ENCODE measurements at places on chromosomes 4 and X. TPM values are rescaled to one million over a fixed set of nuclear protein-coding genes. Genes with fewer than 3 reads are reported as not detected.
A peak's percentile ranks its signal among the peaks of the same experiment; 100 is the strongest.

The TMEM150C gene
- 0.36 TPM for total RNA-seq

The DGKK gene
- 0.11 TPM for total RNA-seq

The RNF4 gene
- 89.0 TPM for total RNA-seq

The KIF4A gene
- total RNA-seq, result 53.5 TPM

The CENPVL1 gene
- total RNA-seq, result 0.34 TPM

The RTL5 gene
- total RNA-seq, result 0.18 TPM

The SYP gene
- total RNA-seq, result 7.6 TPM

The UGT2A1 gene
- total RNA-seq, result not detected

- no peak for DNase-seq
These were observed 33.3 kb upstream of the ETNPPL start for GRCh38 chr4:108796173-108796572.

- no peak for DNase-seq
These were observed 34.5 kb upstream of the PPM1K start for GRCh38 chr4:88318751-88319350.

GRCh38 chr4:126038502-126039144, 723.9 kb downstream of the FAT4 start:
- DNase-seq, result no peak

- DNase-seq, result peak; percentile 29
These were observed at the start of gene INPP4B for GRCh38 chr4:142846108-142846728. Gene INPP4B (minus strand): TSS chr4:142846301.

GRCh38 chr4:54165011-54165410, 64.1 kb upstream of the PDGFRA start:
- DNase-seq, result peak; percentile 13

DNA sequence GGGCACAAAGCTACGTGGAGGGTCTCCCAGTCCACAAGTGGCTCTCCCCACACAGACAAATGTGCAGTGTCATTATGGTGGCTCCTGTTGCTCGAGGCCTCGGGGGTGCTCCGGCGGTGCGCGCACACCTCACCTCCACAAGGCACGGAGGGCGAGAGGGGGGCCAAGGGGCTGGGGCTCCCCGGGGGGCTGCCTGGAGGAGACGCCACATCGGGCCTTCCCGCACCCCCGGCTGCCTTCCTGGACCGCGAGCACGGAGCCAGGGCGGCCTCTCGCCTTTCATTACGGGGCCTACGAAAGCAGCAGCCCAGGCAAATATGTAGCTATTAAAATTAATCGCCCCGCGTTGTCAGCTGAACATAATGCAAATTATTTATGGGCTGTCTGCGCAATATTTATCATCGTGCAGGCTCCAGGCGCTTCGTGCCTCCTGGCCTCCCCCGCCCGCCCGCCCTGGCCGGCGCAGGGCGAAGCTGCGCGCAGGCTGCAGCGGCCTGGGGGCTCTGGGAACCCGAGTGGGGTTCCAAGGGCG, 70.8 kb upstream of the BCOR start:
- no peak for DNase-seq

GRCh38 chrX:39261446-39262147, 460.3 kb downstream of the MID1IP1 start:
- DNase-seq, result peak; percentile 85

DNA sequence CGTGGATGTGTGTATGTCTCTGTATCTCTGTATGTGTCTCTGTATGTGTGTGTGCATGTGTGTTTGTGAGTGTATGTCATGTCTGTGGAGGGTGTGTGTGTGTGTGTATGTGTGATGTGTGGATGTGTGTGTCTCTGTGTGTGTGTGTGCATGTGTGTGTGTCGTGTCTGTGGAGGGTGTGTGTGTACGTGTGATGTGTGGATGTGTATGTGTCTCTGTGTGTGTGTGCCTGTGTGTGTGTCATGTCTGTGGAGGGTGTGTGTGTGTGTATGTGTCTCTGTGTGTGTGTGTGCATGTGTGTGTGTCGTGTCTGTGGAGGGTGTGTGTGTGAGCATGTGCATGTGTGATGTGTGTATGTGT, 51.6 kb upstream of the ADRA2C start:
- DNase-seq, result no peak

GRCh38 chr4:185912779-185913178, 100.8 kb upstream of the SORBS2 start:
- DNase-seq, result no peak

DNA sequence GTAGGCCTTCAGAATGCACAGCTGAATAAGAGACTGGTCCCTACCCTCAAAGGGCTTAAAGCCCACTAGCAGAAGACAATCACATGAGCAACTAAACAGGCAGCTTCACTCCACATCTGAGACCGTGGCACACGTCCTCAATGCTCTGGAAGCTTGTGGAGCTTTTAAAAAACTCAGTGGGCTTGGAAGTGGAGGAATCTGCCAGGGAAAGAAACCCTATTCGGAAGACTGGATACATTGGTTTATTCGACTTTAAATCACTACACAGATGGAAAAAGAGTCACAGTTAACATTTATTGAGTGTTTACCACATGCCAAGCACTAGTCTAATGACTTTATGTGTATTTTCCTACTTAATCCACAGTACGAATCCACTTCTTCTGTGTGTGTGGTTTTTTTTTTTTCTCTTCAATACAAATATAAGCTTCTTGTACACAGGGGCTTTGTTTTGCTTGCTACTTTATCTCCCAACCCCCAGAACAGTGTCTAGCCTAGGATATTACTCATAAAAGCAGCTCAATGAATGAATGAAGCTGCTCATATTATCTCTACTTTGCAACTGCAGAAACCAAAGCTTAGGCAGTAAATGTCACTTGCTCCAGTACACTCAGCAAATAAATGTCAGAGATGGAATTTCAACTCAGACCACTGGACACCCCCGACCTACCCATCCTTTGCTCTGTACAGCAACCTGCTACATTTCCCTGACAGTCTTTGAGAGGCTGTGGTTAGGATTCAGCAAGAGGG, 137.7 kb downstream of the LDB2 start:
- no peak for DNase-seq

DNA sequence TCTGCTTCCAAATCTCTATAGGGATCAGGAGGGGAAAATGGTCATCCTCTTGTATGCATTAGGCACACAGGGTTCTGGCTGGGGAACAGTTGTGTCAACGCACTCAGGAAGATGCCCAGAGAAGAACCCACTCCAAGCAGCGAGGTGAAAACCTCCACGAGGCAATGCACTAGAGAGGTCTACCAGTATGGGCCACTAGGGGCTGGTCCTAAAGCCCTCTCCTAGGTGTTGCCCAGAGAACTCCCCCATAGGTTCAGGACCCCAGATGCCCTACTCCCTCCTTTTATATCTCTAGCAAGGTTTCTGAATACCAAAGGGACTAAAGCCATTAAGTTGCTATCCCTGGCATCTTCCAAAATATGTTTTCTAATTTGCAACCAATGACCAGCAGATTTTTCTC, 142.7 kb upstream of the NLGN4X start:
- DNase-seq, result no peak
